CD4-positive, alpha-beta T cell treated with Interleukin-15 for 4 hours (primary cell): ENCODE measurements at places on chromosomes 13 and 19.

- DNase-seq = no peak
Observed at GRCh38 chr19:6215701-6216235, 64.0 kb downstream of the MLLT1 start.

- DNase-seq = no peak
Observed at GRCh38 chr19:2771786-2772674, 11.0 kb downstream of the SGTA start.

DNA sequence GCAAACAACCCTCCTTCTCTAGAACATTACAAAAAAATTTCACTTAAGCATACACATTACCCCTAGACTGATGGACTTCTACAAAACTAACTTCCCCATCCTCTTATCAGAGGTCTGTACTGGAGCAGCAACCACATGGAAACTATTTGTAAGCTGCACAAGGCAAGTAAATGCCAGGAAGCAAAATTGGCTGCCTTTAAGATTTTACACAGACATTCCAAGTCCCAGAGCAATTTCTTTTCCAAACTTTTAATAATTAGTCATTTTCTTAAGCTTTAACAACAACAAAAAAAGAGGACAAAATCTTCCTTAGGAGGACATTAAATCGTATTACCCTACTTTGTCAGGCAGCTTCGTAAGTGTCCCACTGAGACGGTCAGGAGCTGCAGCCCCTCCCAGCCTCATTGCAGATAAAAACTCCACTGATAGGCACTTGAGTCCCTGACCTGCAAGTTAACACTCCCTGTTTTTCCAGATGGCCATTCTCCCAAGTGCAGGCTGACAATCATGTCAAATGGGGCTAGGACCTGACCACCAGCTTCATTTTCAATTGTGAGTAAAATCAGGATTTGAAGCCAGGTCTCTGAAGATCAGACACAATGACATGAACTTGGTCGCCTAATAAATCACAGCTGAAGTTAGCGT lies 680.1 kb downstream of the DIAPH3 start:
- no peak for DNase-seq

GRCh38 chr19:46574533-46574932 lies 26.6 kb upstream of the CALM3 start:
- peak; percentile 14 for DNase-seq
